ENCODE measurements at places on chromosomes 5 and 9.

DNA sequence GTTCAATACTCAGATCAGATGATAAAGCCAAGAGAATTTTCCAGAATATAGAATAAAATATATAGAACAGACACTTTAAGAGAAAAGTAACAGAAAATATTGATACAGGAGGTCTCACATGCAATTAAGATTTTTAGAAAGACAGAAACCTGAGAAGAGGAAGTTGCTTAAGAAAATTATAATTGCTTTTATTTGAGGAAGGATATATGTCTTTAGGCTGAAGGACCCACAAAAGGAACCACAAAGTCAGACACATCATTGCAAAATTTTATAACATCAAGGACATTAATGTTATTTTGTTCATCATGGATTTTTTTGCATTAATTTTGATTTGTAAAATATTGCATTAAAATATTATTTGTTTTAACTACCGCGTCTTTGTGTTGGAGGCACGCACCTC, 141.5 kb downstream of the FSTL4 start:
- DNase-seq, result no peak

DNA sequence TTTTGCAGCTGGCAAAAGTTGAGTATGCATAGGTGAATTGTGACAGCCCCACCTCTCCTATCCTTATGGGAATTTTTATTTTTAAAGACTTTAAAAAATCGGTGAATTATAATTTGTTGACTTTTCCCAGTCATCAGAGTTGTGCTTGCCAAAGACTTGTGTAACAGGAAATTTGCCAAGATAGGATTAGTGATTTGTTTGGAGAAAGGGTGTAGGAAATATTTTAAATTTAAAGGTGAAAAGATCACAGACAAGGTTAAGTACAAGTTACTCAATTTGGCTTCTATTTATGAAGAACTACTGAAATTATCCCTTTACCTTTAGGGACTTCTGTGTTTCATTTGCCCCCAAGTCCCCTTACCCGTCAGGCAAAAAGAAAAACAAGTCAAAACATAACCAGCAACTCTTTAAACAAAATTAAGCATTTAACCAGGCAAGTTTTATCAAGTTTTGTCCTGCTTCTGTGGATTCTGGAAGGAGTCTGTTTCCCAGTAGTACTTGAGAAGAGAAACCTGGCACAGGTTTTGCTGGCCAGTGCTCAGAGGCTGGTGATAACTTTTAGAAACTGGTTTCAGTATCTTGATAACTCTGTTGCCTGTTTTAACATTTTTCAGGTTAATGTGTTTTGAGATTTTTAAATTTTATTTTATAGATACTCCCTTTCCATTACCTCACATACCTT, 285.4 kb downstream of the MAST4 start:
- DNase-seq, result no peak

DNA sequence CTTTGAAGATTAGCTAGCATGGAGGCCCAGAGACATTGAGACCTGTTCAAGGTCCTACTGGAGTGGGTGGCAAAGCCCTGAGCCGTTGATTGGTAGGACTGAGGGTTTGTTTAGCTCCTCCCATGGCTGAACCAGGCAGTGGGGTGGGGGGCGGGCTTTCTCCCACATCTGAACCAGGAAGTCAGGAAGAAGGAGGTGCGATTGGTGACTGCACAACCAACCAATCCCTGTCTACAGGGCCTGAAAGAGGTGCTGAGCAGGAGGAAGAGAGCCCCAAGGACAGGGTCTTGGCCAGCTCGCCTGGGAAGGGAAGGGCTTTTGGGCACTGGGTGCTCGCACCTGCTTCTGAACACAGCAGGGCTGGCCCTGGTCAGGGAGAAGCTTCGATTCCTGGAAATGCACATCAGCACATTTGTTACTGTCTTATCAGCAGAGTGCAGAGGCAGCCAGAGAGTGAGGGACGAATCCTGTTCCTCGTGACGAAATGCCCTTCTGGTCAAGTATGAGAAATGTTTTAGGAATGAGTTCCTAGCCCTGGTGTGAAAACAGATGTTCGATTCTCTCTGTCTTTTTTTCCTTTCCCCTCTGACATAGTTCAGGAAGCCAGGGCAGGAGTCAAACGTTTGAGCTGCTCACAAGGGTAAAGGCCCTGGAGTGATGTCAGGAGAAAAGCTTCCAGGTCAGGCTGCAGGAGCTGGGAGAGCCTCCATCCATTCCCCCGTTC, 294.8 kb upstream of the KLF4 start:
- DNase-seq, result no peak

GRCh38 chr5:85921590-85921989, 696.2 kb upstream of the COX7C start:
- DNase-seq, result no peak

DNA sequence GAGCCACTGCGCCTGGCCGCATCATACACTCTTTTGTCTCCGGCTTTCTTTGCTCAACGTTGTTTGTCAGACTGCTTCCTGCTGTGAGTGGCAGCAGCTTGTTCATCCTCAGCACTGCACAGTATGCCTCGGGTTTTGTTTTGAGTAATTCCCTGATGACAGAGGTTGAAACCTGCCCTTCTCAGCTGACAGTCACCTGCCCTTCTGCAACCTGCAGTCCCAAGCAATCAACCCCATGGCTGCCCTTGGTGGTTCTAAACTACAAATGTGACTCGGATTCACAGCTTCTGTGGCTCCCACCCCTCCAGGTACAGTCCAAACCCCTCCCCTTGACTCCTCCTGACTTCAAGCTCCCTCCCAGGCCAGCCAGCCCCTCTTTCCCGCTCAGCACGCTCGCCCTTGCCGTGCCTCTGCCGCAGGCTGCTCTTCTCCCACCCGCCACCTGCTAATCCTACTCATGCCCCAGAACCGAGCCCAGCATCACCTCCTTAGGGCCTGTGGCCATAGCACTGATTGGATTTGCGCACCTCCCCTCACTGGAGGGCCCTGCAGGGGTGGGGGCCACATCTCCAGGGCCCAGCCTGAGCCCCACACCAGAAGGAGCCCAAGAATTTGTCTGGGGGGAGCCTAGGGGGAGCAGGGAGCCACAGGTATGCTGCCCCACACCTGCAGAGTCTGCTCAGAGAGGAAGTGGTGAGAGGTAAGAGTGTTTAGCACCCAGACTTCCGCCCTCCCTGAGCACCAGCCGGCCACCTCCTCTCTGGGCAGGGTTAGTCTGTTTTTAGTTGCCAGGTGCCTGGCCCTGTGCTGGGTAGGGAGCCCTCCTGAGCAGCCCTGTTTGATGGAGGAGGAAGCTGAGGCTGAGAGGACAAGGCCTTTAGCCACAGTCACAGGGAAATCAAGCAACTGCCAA, 10.1 kb downstream of the EEIG1 start:
- no peak for DNase-seq

DNA sequence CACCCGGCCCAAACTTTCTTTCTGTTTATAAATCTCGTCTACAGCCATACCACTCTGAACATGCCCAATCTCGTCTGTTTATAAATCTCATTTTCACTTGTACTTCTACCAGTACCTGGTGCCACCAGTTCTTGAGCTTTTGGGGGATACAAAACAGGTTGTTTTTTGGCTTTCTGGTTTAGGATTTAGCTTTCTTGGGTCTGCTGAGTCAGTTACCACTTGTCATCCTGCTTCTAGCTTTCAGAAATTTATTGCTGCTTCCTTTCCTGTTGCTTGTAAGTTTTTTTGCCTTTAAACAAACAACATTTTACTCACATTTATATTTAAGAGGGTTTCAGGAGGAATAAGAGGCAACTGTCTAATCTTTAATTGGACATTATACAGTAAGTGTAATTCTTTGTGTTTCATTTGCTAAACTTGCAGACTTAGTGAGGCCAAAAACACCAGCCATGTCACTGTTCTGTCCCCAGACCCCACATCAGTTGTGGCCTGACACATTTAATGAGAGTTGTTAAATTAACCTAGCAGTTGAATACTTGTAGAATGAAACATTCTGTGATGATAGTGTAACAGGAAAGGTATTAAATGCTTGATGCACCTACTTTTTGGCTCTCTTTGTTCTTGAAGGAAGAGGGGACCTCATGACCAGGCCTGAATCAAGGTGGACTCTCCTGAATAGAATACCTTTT, 11.8 kb downstream of the NDFIP1 start:
- no peak for DNase-seq
